ENCODE measurements at places on chromosomes 12 and 14.

GRCh38 chr12:21538061-21538653 lies 12.1 kb downstream of the SPX start:
- DNase-seq: no peak

GRCh38 chr12:93154753-93155480 lies 222.8 kb upstream of the NUDT4 start:
- no peak for DNase-seq

DNA sequence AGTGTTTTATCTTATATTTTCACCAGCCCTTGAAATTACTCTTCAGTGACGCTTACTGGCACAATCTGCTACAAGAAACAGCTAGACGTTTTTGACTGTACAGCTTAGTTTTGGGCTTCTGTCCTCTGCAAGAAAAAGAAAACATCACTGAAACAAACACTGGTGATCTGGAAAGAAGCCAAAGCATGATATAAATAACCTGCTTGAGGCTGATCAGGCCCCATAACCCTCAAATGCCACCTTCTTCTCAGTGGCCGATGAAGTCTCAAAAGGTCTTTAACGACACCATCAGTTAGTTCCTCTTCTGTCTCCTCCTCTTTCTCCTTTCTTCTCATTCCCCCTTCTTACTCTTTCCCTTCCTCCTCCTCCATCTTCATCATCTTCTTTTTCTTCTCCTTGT lies 942.3 kb upstream of the TMEM132C start:
- DNase-seq: no peak

DNA sequence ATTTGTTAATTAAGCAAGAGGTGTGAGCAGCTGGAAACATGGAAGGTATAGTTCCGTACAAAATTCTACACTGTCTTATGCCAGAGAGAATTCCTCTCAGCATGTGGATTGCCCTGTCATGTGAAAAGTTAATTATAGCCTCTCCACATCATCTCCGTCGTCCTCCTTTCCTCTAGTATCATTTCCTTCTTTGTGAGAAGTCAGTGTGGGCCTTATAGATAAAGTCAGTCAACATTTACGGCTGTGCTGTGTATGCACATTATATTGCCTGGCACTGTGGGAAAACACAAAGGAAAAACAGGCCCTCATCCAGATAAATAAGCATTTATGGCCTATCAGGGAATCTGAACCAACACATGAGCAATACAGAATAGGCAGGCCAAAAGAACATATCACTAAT lies 236.6 kb downstream of the SEC23A start:
- DNase-seq: no peak

GRCh38 chr14:63387711-63388110 lies 69.0 kb upstream of the GPHB5 start:
- no peak for DNase-seq

GRCh38 chr12:27284751-27285150 lies 40.7 kb downstream of the STK38L start:
- DNase-seq: no peak

- DNase-seq: no peak
Observed at GRCh38 chr14:34633742-34634141, 3.8 kb upstream of the SNX6 start.

- no peak for DNase-seq
Observed at GRCh38 chr14:56809270-56810146, 771 bp downstream of the OTX2 start.

DNA sequence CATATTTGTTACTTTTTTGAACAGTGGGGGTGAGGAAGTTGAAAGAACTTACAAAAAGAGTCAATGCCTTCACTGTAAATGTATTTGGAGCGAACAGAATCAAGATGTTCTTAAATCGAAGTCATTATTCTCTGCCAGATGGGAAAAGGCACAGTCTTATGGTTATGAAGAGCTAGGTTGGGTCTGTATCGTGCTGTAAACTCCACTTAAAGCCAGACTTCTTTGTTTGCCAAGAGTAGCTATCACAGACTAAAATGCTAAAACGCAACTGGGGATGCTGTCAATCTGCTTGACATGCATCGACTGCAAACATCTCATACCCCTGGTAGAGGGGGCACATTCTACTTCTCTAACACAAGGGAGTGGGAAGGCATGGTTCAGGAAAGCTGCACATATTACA lies 160.4 kb downstream of the DACT1 start:
- no peak for DNase-seq

DNA sequence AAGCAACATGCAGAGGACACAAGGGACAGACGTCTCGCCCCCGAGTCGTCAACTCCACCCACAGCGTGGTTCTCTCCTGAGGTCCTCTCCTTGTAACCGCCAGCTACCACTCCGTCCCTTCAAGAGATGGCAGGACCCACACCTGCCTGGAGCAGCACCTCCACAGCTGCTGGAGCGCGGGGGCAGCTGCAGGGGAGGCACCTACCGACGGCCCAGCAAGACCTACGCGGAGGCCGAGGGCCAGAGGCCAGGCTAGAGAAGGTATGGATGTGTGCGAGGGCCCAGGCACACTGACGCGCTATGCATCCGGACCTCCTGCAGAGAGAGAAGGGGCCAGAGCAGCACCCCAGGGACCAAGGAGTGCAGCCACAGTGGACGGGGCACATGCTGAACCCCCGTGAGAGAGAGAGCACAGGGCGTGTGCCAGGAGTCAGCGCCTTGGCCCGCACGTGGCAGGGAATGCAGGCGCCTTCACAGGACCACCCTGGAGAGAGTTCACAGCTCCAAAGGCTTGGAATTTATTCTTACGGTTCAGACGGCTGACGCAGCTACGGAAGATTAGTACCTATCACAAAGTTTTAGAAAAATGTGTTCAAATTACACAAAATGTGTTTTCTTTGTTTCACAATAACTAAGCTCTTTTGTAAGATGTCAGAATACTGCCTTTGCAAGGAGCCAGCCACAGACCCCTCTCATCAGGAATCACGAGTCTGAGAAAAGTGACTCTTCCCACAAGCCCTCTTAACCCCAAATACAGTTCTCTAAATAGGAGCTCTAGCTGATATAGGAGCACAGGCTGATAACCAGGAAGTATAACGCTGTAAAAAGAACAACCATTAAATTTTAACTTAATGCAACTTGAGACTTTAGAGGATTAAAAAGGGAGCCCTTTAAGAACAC lies 36.8 kb downstream of the CDC42BPB start:
- DNase-seq: no peak

DNA sequence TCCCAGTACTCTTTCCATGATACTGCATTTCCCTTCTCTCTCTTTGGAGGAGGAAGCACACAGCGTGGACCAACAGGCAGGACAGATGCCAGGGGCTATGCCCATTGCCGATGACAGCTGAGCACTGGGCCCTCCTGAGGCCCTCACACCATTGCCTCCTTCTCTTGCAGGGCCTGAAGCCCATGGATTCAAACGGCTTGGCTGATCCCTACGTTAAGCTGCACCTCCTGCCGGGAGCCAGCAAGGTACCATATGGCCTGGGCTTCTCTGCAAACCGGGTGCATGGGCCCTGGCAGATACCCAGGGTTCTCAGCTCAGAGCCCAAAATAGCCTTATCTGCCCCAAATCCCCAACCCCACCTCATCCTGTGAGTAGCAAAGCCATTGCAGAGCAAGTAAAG lies 25.2 kb upstream of the OAS1 start:
- no peak for DNase-seq

- DNase-seq: no peak
Observed at GRCh38 chr14:89268514-89268913, 148.5 kb downstream of the FOXN3 start.

DNA sequence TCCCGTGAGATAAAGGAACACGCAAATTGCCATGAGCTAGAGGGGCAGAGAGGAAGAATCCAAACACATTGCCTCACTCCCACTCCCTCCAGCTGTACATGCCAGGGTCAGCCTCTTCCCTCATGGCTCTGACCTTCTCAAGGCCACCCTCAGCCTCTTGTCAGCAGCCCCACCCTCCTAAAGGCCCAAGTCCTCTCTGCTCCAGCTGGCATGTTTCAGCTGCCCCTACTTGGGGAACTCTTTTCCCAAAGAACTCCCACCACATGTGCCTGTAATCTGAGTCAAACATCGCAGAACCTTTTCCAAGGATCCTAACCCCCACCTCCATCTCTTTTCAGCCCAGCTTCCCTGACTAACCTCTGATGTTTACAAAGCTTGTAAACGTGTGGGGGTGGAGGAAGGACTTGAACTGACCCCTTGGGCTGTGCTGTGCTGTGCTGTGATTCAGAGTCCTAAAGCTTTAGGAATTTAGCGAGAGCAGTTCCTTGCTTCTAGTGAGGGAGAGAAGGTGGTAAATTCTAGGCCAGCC lies 7.3 kb upstream of the CACNB3 start:
- no peak for DNase-seq

DNA sequence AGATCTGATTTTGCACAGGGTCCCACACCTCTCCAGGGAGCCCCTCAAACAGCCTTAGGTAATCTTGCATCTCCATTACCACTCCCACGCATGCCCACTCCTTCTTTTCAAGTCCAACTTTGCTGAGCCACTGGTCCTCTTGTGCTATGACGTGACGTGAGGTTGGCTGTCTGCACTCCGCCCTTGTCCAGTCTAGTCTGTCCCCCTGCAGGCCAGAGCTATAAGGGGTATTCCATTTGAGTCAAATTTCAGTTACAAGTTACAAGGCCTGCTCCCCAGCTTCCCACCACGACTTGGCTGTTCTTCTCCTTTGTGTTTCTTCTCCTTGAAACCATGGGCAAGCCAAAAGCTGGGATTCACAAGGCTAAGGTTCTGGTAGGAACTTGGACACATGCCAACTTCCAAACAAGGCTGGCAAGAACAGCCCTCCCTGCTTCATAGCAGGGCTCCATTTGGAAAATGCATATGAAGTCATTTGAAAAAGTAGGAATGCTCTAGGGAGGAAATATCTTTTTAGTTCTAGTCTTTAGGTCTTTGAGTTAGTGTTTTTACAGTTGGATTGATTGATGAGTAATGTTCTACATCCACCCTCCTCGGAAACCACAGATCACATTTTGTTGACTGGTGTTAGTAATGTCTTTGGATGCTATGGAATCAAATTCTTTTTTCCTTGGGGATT lies 49.1 kb downstream of the KCNA1 start:
- DNase-seq: no peak

DNA sequence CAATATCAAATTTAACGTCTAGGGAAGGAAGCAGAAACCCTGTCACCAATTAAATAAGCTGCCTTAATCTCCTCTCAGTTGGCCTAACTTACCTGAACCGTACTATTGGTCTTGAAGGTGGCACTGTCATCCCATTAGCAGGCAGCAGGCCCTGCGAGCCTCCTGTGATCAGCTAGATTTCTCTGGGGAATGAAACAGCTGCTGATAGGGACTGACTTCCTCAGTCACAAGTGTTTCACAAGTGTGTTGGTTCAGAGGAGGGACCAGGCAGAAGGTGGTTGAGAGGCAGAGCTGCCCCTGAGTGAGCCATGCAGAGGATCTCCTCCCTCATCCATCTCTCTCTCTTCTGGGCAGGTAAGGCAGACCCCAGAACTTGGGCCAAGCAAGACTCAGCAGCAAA lies 166.8 kb downstream of the DAD1 start:
- DNase-seq: no peak

GRCh38 chr14:59123975-59124374 lies 64.5 kb upstream of the DAAM1 start:
- no peak for DNase-seq

- DNase-seq: no peak
Observed at GRCh38 chr14:80637756-80638619, 303.6 kb downstream of the CEP128 start.

DNA sequence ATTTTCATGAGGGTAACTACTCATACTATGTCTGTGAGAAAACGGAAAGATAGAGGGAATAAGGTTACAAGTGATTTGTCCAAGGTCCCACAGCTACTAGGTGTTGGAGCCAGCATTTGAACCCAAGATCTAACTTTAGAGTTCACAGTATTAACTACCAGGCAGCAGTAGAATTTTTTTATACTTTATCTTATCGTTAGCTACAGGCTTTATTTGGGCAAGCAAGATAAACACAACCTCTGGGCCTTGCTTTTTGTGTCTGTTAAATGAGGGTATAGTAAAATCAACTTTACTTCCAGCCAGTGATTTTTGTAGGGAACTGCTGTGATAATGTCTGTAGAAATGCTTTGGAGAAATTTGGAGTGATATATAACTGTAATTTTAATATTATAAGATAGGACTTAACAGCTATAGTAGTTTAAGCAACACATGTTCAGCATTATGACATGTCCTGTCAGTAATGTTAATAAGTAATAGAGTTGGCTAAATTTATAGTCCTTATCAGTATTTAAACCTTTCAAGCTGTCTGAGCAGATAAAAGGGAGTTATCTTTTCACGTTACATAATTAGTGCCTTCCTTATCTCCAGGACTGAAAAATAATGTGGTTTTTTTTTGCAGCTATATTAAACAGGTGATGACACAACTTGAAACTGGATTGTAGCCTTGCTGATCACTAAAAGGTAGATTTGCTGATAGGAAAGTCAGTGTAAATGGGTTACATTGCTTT lies 12.8 kb downstream of the LEMD3 start:
- no peak for DNase-seq

GRCh38 chr14:57866199-57866705 lies 360 bp upstream of the SLC35F4 start:
- DNase-seq: no peak

DNA sequence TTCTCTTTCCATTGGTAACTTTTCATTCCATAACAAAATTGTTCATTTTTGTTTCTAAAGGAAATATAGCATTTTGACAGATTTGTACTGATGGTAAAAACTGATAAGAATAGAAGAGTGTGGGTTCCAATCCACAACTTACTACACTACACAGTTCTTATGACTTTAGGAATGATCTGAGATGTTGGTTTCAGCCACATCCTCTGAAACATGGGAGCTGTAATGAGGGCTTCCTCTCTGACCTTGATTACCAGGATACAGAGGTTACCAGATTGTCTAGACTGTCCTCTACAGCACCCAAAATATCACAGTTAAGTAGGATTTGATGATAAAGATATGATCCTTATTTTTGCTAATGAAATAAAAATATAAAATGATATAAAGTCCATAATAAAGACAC lies 1184.6 kb downstream of the FLRT2 start:
- DNase-seq: no peak

DNA sequence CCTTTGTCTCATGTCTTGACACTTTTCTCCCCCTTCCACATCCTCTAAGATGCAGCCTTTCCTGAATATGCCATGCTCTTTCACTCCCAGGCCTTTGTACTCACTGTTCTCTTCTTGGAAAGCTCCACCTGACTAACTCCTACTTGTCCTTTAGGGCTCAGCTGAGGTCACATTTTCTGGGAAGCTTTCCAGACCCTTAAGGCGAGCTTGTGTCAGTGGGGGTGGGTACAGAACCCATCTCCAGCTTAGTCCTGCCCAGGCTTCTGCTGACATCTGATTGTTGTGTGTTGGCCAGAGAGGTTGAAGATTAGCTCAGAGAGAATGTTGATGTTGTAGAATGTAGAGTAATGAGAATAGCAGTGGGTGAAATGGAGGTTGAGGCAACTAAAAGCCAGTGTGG lies 2.9 kb upstream of the TSFM start:
- DNase-seq: no peak

DNA sequence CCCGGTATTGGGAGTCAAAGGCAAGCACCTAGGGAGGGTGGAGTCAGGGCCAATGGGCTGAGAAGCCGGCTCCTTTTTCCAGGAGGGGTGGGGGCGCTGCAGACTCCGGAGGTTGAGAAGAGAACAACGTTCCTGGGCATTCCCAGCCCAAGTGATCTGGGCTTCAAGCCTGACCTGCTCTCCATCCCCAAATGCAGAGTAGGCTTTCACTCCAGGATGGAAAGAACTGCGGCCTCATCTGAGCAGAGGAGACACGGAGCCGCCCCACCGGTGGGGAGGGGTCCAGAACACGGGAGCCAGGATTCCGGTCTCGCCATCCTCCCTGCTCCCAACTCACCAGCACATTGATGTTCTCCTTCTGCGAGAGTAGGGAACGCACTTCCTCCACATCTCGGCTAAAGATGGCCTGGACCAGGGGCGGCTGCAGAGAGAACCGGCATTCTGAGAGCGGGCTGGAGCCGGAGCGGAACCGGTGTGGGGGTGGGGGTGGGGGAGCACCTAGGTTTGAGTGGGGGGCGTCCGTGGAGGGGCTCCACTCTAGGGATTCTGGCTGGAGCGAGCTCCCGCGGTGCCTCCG lies 605 bp downstream of the ANKRD52 start:
- no peak for DNase-seq

All from stimulated activated CD8-positive, alpha-beta memory T cell treated with anti-CD3 and anti-CD28 coated beads, Interleukin-4, amount 100 ng/mL, for 24 hours (primary cell).